ENCODE measurements at places on chromosomes 5 and 9. TPM values are rescaled to one million over a fixed set of nuclear protein-coding genes. Genes with fewer than 3 reads are reported as not detected.

- DNase-seq, result no peak
These were observed 614 bp upstream of the CPLANE1 start for GRCh38 chr5:37249815-37250164.

DNA sequence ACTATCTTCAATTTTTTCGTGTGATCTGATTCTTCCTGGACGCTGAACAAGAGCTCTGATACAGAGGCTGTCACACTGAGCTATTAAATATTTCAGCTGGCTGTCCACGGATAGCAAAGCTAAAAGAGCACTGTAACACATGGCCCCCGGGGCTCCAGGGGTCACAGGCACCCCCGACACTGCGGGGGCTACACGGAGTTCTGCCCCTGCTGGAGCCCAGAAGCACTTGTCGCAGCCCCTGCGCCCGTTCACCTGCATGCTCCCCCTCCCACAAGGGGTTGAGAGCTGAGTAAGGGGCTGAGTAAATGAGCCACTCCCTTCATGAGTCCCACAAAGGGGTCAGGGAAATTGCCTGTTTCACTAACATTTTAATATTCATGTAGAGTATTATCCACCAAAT is 316.3 kb downstream of the TMEM167A start:
- DNase-seq, result no peak

- peak; percentile 4 for DNase-seq
These were observed 66.0 kb upstream of the PTPRD start for GRCh38 chr9:10678790-10679189.

GRCh38 chr5:81065492-81065891 is 105.3 kb downstream of the RASGRF2 start:
- peak; percentile 35 for DNase-seq

DNA sequence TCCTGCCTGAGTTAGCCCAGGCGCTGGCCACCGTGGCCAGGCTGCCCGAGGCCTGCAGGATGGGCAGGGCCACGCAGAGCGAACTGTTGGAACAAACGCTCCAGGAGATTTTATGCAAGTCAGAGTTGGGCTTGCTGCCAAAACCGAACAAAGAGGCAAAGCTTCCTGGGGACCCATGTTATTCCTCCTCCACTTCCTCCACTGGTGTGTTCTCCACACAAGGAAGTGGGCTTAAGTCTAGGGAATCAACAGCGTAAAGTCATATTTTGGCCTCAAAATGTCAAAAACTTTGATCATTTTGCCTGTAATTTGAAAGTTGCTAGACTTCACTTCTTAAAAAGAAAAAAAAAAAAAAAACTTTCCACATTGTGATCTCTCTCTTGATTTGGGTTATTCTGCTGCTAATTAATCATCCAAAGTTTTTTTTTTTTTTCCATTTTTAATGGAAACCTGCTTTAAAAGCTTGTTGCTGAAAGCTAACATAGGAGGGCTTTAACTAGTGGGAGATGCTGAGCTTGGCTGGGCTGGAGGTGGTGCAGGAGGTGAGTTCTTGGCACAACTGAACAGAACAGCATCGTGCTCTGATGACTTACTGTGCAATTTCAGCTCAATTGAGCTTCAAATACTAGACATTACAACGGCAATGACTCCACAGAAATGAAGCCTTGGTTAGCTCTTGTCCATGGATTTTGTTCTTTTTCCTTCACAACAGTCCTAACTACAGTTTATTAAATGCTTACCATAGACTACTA is 73.0 kb downstream of the PTPDC1 start:
- peak; percentile 50 for DNase-seq

- DNase-seq, result no peak
These were observed 9.1 kb downstream of the ARHGAP26 start for GRCh38 chr5:142779163-142779840.

- peak; percentile 90 for DNase-seq
These were observed 112.6 kb upstream of the NFIL3 start for GRCh38 chr9:91536211-91536691.

- no peak for DNase-seq
These were observed 214.1 kb downstream of the HSPA4 start for GRCh38 chr5:133265720-133266526.

DNA sequence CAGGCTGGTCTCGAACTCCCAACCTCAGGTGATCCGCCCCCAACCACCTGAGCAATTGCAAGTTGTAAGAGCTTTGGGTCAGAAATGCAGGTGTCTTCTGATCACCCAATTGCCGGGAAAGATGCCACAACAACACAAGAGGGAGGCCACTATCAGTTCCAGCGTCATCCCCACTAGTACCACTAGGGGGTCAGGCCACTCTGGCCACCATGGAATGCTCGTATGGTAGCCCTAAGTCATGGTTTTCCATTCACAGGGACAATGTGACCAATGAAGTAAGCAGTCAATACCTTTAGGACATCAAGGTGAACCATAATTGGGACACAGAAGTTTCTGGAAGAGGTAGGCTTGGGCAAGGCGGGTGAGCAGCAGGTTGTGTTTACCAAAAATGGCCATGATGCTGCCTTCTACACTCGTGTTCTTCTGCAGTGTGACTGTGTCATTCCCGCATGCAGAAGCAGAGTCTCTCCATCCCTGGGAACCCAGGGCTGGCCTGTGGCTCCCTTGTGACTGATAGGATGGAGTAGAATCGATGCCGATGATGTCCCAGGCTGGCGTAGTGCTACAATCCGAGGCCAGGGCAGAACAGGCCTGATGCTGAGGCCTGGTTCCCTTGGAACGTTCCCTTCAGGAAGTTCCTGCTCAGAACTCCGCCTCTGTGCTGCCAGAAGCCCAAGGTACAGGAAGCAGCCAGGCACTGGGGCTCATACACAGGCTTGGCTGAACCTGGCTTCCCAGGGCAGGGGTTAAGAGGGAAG is 42.2 kb upstream of the ANKRD33B start:
- no peak for DNase-seq

DNA sequence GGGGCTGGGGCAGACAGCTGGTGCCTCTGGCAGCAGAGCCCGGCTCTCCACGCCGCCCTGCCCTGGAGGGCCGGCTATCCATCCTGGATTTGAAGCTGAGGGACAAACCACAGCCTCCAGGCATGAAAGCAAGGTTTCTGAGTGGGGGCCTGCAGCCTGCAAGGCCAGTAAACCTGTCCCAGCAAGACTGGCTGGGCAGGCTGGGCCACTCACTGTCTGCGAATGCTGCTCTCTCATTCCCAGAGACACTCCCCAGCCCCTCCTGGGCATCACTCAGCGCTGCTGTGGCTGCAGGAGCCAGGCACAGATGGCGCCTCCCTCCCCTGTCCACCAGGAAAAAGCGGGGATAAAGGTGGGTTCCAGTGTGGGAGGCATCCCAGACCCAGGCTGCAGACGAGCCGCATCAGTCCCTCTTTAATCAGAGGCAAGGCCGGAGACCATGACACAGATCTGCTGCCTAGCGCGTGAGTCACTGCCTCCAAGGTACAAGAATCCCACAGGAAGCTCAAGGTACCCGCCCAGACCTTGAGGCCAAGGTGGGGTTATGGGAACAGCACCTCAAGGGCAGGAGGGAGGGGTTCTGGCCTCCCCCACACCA is 118.0 kb downstream of the VAV2 start:
- DNase-seq, result peak; percentile 70

GRCh38 chr9:133148199-133149129 is 15.2 kb downstream of the GBGT1 start:
- peak; percentile 38 for DNase-seq

GRCh38 chr5:15286650-15287049 is 213.3 kb upstream of the FBXL7 start:
- DNase-seq, result no peak

DNA sequence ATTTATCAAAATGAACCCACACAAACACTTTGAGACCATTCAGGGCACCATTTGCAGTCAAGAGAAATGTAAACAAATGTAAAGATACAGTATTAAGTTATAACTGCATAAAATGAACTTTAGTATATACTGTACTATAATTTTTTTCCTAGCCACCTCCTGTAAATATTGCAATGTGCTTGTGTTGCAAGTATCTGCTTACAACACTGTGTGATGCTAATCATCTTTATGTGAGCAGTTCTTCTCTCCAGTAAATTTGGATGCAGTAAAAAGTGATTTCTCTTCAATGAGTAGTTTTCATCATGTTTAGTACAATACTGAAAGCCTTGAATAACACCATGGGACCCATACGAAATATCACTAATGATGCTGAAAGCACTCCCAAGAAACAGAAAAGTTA is 9.4 kb downstream of the G3BP1 start:
- no peak for DNase-seq

GRCh38 chr9:93093127-93093876 is 2.7 kb upstream of the CARD19 start:
- DNase-seq, result no peak

DNA sequence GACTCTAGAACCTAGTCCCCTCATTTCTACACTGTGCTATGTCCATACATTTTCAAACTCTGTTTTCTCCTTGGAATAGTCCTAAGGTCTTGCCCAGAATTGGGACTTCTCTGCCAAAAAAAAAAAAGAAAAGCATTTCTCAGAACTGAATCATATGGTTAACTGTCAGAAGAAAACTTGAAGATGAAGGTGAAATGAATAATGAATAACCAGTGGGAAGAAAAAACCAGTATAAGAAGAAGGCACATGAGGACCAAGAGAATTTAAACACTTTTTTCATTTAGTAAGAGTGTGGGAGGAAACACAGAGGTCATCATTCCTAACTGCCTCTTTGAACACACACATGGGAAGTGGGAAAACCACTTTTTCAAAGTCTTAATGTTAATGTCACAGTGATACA is 197.7 kb downstream of the PRELID2 start:
- DNase-seq, result peak; percentile 45

- no peak for DNase-seq
These were observed 22.8 kb downstream of the ANGPTL2 start for GRCh38 chr9:127099664-127100063.

- no peak for DNase-seq
These were observed 116.7 kb upstream of the RANBP3L start for GRCh38 chr5:36418152-36418979.

ARL15 gene
- 19.2 TPM for total RNA-seq

WNK2 gene
- not detected for total RNA-seq

GNA14 gene
- under 0.01 TPM for total RNA-seq

BHMT gene
- not detected for total RNA-seq

IFNA13 gene
- not detected for total RNA-seq

SPINK6 gene
- total RNA-seq, result not detected

HSPA5 gene
- 118 TPM for total RNA-seq

NME5 gene
- under 0.01 TPM for total RNA-seq

TMEM161B gene
- 9.3 TPM for total RNA-seq

All from IMR-90 (cell line).